Dermis microvascular lymphatic vessel endothelial cell (primary cell): ENCODE measurements at places on chromosomes 5 and 9. TPM values are rescaled to one million over a fixed set of nuclear protein-coding genes. Genes with fewer than 3 reads are reported as not detected.

ATP10B gene
- under 0.01 and 0.13 TPM in 2 replicates for total RNA-seq

SNCB gene
- 0.76 and 1.2 TPM in 2 replicates for total RNA-seq

GADD45G gene
- total RNA-seq = under 0.01 and 0.13 TPM in 2 replicates

ZER1 gene
- 10.4 and 19.8 TPM in 2 replicates for total RNA-seq

IL17B gene
- total RNA-seq = not detected in 2 replicates

DNA sequence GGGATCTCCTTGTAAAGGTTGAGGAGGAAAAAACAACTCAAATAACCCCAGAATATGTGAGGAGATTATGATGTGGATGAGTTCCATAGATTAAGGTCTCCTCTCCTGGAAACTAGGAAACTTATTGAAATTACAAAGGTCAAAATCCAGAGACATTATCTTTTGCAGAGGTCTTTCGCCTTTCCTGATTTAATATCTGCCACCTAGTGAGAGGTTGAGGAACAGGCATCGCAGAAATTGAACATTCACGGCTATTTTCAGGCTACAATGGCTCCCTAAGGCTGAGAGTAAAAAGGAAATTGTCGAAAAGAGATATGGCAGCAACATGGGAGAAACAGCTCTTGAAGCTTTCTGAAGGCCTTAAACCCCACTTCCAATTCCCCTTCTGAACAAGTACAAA, 127.5 kb upstream of the PLCXD3 start:
- no peak for DNase-seq

DNA sequence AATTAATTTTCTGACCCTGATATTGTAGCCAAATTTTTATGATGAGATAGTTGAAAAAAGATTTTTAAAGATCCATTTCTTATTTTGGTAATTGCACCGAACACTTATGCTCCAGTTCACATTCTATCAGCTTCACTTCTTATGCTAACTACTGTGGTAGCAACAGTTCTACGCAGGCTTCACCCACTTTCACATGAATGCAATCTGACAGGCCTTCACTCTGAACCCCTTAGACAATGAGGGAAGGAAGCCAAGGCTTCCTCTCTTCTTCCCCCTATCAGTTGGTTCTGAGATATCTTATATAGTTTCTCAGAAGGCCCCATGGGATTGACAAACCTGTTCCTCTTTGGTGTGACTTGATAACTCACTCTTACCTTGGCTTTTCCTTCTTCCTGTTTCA, 185.8 kb downstream of the CETN3 start:
- no peak for DNase-seq

DNA sequence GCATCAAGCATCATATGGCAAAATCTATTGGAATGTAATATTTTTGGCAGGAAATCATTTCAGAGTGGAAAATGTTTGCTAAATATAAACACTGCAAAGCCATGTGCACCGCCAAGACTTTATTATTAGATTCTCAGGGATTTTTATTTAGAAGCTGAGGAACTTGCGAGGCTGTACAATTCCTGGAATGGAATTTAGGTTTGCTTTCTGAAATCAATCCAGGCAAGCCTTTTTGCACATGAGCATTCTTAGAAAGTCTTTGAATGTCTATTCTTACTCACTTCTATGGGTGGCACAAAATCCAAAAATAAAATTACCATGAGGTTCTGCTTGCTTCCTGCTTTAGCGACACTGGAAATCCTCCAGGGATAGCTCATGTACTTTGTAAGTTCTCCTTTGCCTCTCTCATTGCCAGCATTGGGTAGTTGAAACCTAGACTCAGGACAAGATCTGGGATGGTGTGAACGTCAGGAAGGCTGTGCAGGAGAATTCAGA, 71.5 kb upstream of the PALM2AKAP2 start:
- DNase-seq = no peak

DNA sequence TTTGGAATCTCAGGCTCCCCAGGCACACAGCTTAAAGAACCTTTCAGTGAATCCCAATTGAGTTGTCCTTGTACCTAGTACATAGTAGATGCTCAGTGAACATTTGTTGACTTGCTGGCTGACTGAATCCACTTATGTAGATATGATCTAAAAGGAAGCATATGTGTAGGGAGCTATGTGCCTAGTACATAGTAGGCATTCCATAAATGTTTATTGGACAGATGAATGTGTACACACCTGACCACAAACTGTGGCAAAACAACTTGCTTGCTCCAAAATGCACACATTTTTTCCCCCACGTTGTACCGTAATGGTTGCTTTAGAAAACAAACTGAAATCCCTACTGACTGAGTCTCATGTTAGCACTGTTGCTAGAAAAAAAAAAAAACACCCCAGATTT, 80.2 kb upstream of the IL12B start:
- no peak for DNase-seq

GRCh38 chr5:9894571-9895301, 264.6 kb upstream of the TAS2R1 start:
- no peak for DNase-seq

DNA sequence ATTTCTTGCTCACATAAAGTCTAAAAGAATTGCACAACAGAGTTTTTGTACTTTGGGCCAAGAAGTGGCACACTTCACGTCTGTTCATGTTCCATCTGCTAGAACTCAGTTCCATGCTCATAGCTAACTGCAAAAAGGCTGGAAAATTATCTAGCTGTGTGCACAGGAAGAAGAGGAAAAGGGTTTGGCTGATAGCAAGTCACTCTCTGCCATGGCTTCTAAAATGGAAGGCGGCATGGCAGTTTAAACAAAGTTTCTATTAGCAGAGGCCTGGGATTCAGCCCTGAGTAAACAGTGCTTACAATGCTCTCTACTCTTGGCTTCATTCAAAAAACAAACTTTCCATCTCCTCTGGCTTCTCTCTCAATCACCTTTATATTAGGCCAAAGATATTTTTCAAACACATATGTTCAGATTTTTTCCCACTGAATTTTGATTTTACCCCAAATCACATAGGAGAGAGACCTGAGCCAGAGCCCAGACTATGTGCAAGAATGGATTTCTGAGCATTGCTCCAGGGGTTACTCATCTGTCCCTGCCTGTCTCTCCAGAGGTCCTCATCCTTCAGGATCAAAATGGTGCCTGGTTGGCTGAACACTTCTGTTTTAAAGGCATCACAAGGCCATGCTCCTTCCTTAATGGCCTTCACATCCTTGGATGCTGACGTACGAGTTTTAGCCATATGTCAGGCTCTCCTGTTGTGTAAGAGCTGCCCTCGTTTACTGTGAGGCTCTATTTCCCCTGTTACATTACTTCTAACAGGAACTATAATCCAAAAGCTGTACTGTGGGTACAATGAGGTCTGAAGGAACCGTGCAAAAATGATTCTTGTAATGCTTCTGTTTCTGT, 226.6 kb downstream of the SAXO1 start:
- no peak for DNase-seq

- no peak for DNase-seq
Observed at GRCh38 chr9:102362470-102363132, 624.2 kb upstream of the GRIN3A start.

DNA sequence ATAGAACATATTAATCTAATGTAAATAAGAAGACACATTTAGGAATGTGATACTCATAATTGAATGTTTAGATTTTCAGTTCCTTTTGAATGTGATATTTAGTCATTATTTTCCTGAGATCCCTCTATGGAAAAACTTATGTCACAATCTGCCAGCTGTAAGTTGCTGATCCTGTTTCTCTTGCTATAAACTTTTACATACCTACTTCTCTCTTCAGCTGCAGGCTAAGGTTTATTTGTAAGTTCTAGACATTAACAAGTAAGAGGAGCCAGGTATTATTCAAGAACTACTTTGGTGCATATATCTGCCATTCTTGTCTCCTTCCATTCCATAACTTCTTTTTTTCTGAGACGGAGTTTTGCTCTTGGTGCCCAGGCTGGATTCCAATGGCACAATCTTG, 462.4 kb downstream of the PRR16 start:
- DNase-seq = no peak

DNA sequence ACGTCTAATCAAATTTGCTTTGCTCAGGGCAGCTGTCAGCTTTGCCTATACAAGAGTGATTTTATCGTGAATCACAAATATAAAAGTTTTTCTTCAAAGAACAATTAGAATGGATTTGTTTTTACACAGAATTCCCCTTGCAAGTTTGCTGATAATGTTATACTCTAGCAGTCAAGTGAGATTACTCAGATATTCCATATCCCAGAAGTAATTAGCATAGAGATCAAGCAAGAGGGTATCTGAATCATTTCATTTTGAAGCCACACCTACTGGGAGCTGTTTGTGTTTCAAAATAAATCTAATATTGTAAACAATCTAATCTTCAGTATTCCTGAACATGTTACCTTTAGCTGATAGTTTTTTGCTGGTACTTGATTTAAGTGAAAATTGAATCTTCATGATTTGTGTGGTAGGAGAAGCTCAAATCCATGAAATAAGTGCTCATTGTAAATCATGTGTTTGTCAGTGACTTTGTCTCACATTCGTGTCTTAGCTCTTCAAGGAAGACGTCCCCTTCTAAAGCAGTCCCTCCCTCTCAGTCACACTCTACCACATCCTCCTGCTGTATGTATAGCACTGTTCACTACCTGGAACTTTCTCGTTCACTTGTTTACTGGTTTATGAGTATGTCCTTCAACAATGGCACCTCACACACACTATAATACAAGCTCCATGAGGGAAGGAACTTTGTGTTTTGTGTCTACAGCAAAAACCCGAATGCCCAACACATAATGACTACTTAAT, 3.3 kb upstream of the TTC39B start:
- no peak for DNase-seq
